ENCODE measurements at places on chromosomes 1 and 21. TPM values are rescaled to one million over a fixed set of nuclear protein-coding genes. Genes with fewer than 3 reads are reported as not detected.

- H3K27me3 ChIP-seq, result no peaks in the 10 kb centered on the region
- H3K4me3 ChIP-seq, result no peak overlapping the region
- H3K36me3 ChIP-seq, result no peaks in the 10 kb centered on the region
- DNase-seq, result no peak
- H3K4me1 ChIP-seq, result peaks cover 30% of the 10 kb centered on the region
Observed at GRCh38 chr21:45864436-45864835, 117.1 kb upstream of the COL6A1 start.

DNA sequence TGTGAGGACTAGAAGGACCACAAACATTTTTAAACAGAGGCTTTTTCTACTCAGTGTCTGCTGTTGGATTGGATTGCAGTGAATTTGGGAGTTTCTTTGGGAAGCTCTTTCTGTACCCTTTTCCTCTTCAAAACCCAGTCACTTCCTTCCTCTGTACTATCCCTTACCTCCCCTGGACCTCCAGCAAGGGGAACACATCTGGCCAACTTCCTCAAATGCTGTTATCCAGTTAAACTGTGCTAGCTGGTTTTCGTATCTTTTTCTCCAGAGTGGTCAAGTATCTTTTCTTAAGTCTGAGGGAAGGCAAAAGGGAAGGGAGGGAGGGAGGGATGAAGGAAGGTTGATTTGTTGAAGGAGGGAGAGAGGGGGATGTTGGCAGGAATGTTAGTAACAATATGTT is 99.2 kb upstream of the TNR start:
- H3K27me3 ChIP-seq, result no peaks in the 10 kb centered on the region
- no peak overlapping the region for H3K27ac ChIP-seq
- DNase-seq, result no peak
- no peak overlapping the region for H3K4me3 ChIP-seq

- no peak for DNase-seq
- no peak overlapping the region for H3K27ac ChIP-seq
- H3K36me3 ChIP-seq, result no peaks in the 10 kb centered on the region
- no peak overlapping the region for H3K4me3 ChIP-seq
- no peaks in the 10 kb centered on the region for H3K4me1 ChIP-seq
Observed at GRCh38 chr1:175129182-175129581, 61.5 kb downstream of the TNN start.

- no peak for DNase-seq
- no peaks in the 10 kb centered on the region for H3K36me3 ChIP-seq
- no peaks in the 10 kb centered on the region for H3K4me1 ChIP-seq
- H3K27ac ChIP-seq, result no peak overlapping the region
- H3K27me3 ChIP-seq, result no peaks in the 10 kb centered on the region
- H3K4me3 ChIP-seq, result no peak overlapping the region
Observed at GRCh38 chr1:29305943-29306342, 69.6 kb downstream of the PTPRU start.

- H3K27me3 ChIP-seq, result no peaks in the 10 kb centered on the region
- H3K4me3 ChIP-seq, result no peak overlapping the region
- DNase-seq, result no peak
Observed at GRCh38 chr1:23422941-23423340, 1.6 kb downstream of the TCEA3 start.

GRCh38 chr1:3915551-3916121 is 15.6 kb upstream of the C1orf174 start:
- no peaks in the 10 kb centered on the region for H3K36me3 ChIP-seq
- no peak overlapping the region for H3K4me3 ChIP-seq
- no peaks in the 10 kb centered on the region for H3K27me3 ChIP-seq
- H3K4me1 ChIP-seq, result no peaks in the 10 kb centered on the region

- H3K4me3 ChIP-seq, result no peak overlapping the region
- H3K4me1 ChIP-seq, result no peaks in the 10 kb centered on the region
- no peak for DNase-seq
- H3K27me3 ChIP-seq, result no peaks in the 10 kb centered on the region
- no peaks in the 10 kb centered on the region for H3K36me3 ChIP-seq
- H3K27ac ChIP-seq, result no peak overlapping the region
Observed at GRCh38 chr1:96002201-96002600, 719.4 kb upstream of the PTBP2 start.

DNA sequence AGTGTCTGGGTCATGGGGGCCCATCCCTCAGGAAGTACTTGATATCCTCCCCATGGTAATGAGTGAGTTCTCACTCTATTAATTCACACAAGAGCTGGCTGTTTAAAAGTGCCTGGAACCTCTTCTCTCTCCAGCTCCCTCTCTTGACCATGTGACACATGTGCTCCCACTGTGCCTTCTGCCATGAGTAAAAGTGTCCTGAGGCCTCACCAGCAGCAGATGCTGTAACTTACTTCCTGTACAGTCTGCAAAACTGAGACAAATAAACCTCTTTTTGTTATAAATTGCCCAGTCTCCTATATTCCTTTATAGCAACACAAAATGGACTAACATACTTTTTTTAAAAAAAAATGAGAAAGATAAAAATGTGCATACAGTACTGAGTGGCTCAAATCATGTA is 24.0 kb downstream of the PUM1 start:
- DNase-seq, result no peak
- no peak overlapping the region for H3K4me3 ChIP-seq
- H3K36me3 ChIP-seq, result peaks cover 38% of the 10 kb centered on the region
- H3K27me3 ChIP-seq, result no peaks in the 10 kb centered on the region
- no peak overlapping the region for H3K27ac ChIP-seq
- no peaks in the 10 kb centered on the region for H3K4me1 ChIP-seq

GRCh38 chr21:44935533-44935927 is 4.3 kb upstream of the SLX9 start:
- no peaks in the 10 kb centered on the region for H3K36me3 ChIP-seq
- no peak for DNase-seq
- no peak overlapping the region for H3K4me3 ChIP-seq
- no peak overlapping the region for H3K27ac ChIP-seq
- H3K27me3 ChIP-seq, result peaks cover 15% of the 10 kb centered on the region

DNA sequence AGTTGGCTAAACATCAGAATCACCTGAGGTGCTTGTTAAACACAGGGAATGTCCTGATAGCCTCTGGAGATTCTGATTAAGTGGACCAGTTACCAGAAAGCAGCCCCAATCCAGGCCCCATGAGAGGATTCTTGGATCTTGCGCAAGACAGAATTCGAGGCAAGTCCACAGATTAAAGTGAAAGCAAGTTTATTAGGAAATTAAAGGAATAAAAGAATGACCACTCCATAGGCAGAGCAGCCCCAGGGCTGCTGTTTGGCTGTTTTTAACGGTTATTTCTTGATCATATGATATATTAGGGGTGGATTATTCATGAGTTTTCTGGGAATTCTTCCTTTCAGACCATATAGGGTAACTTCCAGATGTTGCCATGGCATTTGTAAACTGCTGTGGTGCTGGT is 176.2 kb downstream of the ROR1 start:
- no peak overlapping the region for H3K4me3 ChIP-seq
- 0 out of 2 replicates have a peak, but pooled peaks cover 6% of the 10 kb centered on the region for H3K4me1 ChIP-seq
- H3K27me3 ChIP-seq, result no peaks in the 10 kb centered on the region
- H3K27ac ChIP-seq, result no peak overlapping the region
- no peak for DNase-seq
- H3K36me3 ChIP-seq, result no peaks in the 10 kb centered on the region

DNA sequence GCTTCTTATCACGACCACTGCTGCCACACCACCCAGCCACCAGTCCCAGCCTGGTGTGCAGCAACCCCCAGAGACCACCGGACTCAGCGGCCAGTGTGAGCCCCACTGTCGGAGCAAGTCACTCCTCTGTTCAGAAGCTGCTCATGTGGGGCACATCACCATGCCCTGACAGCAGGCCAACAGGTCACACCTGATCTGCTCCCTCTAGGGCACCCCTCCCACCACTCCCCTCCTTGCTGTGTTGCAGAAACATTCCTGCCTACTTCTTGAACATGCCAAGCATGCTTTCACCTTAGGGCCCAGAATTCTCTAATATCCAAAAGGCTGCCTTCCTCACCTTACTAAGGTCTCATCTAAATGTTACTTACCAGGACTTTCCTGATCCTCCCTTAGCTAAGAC is 146.5 kb downstream of the SLC45A1 start:
- H3K4me3 ChIP-seq, result no peak overlapping the region
- no peak for DNase-seq
- peaks cover 43% of the 10 kb centered on the region for H3K4me1 ChIP-seq
- H3K36me3 ChIP-seq, result peaks cover 4% of the 10 kb centered on the region

- H3K36me3 ChIP-seq, result no peaks in the 10 kb centered on the region
- peak overlapping the region; percentile 39 for H3K27ac ChIP-seq
- no peak overlapping the region for H3K4me3 ChIP-seq
- H3K27me3 ChIP-seq, result no peaks in the 10 kb centered on the region
- DNase-seq, result peak; percentile 6
Observed at GRCh38 chr1:56376188-56376984, 203.0 kb downstream of the PLPP3 start.

DNA sequence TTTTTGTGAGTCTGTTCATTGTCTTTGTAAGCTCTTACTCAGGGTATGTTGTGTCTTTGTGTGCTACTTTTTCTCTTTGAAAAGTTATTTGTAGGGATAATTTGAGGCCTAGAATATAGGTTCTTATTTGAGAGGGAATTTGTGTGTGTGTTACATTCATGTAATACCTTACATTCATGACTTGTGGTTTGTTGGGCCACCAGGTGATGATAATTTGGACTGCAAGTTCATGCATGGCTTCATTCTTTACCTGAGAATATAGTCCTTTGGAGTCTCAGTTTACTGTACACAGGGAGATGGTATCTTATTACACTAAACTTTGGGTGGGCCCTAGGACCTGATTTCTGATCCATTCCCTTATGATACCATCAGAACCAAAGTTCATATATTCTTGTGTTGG is 51.8 kb upstream of the FASLG start:
- no peak overlapping the region for H3K27ac ChIP-seq
- H3K36me3 ChIP-seq, result peaks cover 70% of the 10 kb centered on the region
- H3K27me3 ChIP-seq, result no peaks in the 10 kb centered on the region

GRCh38 chr1:219788091-219788490 is 140.3 kb downstream of the SLC30A10 start:
- H3K4me3 ChIP-seq, result no peak overlapping the region
- no peak for DNase-seq
- no peaks in the 10 kb centered on the region for H3K27me3 ChIP-seq
- peaks cover 35% of the 10 kb centered on the region for H3K4me1 ChIP-seq
- H3K27ac ChIP-seq, result no peak overlapping the region

DNA sequence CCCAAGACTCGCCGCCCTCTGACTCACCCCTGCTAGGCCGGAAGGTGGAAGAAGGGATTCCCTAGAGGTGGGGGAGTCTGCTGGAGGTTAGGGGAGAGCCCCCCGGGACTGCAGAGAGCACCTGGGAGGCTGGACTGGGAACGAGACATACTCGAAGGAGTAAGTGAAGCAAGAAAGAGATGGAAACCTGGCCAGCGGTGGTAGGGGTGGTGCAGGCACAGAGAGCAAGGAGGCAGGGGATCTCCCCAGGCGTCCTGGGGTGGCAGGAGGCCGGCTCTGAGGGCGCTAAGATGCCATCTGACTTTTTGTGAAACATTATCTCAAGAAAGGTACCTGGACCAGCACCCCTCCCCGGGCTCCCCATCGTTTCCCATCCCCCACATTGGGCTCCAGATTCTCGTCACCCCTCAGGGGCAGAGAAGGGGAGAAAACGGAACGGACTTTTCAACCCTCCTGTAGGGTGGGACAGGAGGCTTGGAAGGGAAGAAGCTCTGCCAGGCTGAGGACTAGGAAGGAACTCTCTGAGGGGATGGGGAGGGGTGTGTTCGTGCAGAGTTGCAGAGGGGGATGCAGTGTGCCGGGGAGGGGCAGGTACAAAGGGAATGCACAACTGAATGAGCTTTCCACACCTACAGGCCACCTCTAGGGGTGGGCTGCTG is 708 bp downstream of the CHRNB2 start:
- H3K36me3 ChIP-seq, result no peaks in the 10 kb centered on the region
- peak overlapping the region; percentile 18 for H3K27ac ChIP-seq
- no peaks in the 10 kb centered on the region for H3K4me1 ChIP-seq
- H3K27me3 ChIP-seq, result no peaks in the 10 kb centered on the region
- DNase-seq, result peak; percentile 52

- H3K27me3 ChIP-seq, result no peaks in the 10 kb centered on the region
- no peak for DNase-seq
- no peak overlapping the region for H3K4me3 ChIP-seq
- peaks cover 3% of the 10 kb centered on the region for H3K4me1 ChIP-seq
- H3K36me3 ChIP-seq, result no peaks in the 10 kb centered on the region
Observed at GRCh38 chr1:237794071-237794470, 96.7 kb downstream of the ZP4 start.

- H3K36me3 ChIP-seq, result no peaks in the 10 kb centered on the region
- DNase-seq, result no peak
- H3K27me3 ChIP-seq, result no peaks in the 10 kb centered on the region
- H3K4me1 ChIP-seq, result no peaks in the 10 kb centered on the region
Observed at GRCh38 chr1:233654658-233655280, 40.9 kb downstream of the KCNK1 start.

- peak overlapping the region; percentile 90 for H3K27ac ChIP-seq
- no peak for DNase-seq
- H3K4me3 ChIP-seq, result no peak overlapping the region
- H3K36me3 ChIP-seq, result peaks cover 11% of the 10 kb centered on the region
- H3K27me3 ChIP-seq, result no peaks in the 10 kb centered on the region
- H3K4me1 ChIP-seq, result peaks cover 58% of the 10 kb centered on the region
Observed at GRCh38 chr1:8373581-8374241, 55.8 kb downstream of the SLC45A1 start.

DNA sequence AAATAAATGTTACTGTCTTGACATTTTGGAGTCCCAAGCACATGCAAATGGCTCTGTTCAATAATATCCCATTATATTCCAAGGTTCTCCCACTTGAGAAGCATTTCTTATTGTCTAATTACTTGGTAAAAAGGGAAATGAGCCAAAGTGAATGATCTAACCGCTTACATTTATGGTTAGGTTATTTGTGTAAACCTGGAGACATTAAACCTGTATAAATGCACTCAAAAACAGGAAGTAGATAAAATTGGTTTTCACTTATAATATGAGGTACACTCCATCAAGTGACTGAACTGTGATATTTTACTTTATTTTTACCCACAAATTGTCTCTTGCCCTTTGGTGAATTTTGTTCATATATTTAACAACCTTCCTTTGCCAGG is 26.8 kb downstream of the KIF1B start:
- DNase-seq, result no peak
- H3K27me3 ChIP-seq, result no peaks in the 10 kb centered on the region
- no peak overlapping the region for H3K4me3 ChIP-seq
- H3K36me3 ChIP-seq, result no peaks in the 10 kb centered on the region

LRRC53 gene
- polyA plus RNA-seq, result not detected

KRTAP10-8 gene
- polyA plus RNA-seq, result not detected

SPRR2A gene
- polyA plus RNA-seq, result not detected

PLXNA2 gene
- polyA plus RNA-seq, result 7.3 TPM

AKNAD1 gene
- polyA plus RNA-seq, result 0.71 TPM

GFI1 gene
- 0.19 TPM for polyA plus RNA-seq

MPL gene
- polyA plus RNA-seq, result not detected

CD34 gene
- polyA plus RNA-seq, result 0.59 TPM

SPATA46 gene
- not detected for polyA plus RNA-seq

TRIM17 gene
- 1.6 TPM for polyA plus RNA-seq

MAP1LC3C gene
- polyA plus RNA-seq, result 0.20 TPM

KDF1 gene
- not detected for polyA plus RNA-seq
